ENCODE measurements at places on chromosomes 5 and 9.

GRCh38 chr9:96779089-96779488, 1.2 kb upstream of the ZNF510 start:
- DNase-seq = no peak

DNA sequence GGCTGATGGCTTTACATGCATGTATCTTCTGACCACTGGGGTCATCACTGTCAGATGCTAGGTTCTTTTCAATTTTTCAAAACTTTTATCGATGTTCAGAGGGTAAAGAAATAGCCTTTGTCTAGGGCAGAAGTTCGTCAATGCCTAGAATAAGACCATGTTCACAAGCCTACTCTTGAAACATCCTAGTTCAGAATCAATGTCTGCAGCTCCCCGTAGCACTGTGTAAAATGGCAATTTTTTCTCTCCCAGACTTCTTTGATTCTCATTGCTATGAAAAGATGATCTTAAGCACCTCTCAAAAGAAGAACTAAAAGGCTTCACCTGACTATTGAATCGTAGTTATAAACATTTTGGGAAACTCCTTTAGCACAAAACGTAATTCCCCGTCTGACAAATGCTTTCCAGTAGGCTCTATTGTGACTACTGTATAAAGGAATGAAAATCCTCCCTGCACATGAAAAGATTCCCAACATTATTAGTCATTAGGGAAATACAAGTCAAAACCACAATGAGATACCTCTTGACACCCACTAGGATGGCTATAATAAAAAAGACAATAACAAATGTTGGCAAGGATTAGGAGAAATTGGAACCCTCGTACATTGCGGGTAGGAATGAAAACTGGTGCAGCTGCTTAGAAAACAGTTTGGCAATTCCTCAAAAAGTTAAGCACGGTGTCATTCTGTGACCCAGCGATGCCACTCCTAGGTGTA, 263.5 kb downstream of the ARHGAP26 start:
- no peak for DNase-seq

DNA sequence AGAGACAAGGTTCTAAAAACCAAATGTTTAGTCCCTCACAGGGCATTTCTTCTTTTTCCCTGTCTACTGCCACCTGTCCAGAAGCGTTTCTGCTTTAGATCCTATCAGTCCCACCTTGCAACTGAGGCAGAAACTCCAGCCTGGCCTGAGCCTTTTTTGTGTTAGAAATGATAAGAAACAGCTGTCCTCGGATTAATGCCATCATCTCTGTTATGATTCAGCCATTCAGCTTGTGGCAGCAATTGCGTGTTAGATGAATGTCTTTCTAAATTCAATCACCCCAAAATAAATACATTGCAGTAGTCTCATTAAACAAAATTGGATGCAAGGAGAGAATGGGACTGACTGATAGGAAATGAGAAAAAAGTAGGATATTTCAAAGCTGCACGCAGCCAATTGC, 28.3 kb upstream of the FRMPD1 start:
- no peak for DNase-seq

DNA sequence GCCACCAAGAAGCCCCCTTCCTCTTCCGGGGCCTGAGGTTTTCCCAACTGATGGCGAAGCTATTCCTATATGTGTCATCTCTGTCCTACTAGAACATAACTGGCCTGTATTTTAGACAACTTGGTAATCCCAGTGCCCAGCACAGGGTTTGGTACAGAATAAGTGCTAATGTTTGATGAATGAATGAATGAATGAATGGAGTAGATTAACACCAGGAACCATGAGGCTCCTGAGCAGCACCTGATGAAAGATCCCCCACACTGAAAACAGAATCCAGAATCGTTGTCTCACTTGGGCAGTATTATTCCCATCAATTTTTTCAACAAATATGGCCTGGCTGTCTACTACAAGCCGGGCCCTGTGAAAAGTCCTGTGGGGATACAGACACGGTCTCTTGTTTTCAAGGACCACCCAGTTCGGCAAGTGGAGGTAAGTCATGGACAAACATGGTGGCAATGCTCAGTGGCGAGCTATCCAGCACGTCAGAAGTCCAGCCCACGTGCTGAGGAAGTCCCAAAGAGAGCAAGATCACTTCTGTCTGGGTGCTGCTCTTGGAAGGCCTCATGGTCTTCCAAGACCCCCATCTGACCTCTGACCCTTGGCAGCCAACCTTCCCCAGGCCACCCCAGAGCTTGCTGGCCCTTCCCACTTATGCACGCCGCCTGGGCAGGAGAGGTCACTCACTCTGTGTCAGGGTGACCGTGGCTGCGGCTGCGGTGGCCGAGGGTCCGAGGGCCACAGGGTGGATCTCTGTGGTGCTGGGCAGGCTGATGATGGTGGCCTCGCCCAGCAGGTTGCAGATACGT, 1.0 kb downstream of the NAIF1 start:
- DNase-seq = no peak

DNA sequence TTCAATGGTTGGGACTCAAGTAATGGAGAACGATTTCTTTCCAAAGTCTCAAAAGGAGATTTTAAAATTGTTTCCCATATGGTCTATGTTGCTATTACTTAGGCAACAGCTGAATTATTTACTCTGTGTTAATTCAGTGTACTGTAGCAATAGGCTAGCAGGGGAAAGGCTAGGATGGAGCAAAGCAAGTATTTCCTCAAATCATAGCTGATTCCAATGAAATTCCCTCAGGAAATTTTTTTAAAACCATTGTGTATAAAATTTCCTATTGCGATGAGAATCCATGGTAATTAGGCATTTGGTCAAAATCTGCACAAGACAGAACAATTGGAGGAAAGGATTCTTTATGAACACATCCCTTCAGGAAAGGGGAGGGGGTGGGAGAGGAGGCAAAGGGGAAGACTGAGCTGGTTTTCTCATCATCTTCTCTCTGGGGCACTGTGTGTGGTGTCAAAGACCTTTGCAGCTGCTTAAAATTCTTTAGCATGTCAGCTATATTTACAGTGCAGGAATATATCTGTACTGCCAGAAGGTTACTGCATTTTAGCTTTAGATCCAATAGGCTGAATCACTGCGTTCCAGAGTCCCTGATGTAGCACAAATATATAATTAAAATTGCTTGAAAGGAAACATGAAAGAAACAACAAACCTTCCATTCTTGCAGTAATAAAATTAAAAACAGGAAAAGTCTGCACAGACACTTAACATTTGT, 95.3 kb downstream of the ZNF608 start:
- DNase-seq = no peak

DNA sequence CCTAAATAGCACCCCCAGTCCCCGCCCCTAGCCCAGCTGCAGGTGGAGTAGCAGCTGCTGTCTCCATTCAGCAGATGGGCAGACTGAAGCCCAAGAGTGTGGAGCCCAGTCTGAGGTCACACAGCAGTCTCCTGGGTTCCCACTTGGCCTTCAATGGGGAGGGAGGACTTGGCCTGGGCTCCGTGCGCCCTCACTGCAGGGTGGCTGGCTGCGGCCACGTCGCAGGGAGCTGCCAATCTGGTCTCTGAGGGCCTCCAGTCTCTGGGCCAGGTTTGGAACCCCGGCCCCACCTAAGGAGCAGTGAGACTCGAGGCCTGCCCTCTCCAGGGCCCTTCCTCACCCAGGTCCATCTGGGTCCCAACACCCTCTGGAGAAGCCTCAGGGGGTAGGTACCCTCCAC, 7.4 kb downstream of the KIF12 start:
- DNase-seq = no peak

GRCh38 chr9:107188376-107188775, 94.7 kb upstream of the RAD23B start:
- DNase-seq = no peak

DNA sequence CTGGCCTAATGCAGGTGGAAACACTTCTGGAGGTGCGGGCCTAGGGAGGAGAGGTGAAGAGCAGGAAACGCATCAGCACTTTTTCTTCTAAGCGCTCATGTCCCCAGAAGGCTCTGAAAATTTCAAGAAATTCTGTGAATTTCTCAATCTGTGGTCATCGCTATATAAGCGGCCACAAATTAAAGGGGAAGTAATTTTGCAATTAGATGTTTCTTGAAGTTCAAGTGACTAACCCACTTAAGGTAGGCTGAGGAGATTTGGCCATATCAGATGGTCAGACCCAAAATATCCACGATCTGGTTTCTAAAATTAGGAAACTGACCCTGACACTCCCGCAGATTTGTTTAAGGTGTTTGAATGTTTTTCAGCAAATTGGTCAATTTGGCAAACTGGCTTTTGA, 16.6 kb upstream of the HMGCR start:
- no peak for DNase-seq

DNA sequence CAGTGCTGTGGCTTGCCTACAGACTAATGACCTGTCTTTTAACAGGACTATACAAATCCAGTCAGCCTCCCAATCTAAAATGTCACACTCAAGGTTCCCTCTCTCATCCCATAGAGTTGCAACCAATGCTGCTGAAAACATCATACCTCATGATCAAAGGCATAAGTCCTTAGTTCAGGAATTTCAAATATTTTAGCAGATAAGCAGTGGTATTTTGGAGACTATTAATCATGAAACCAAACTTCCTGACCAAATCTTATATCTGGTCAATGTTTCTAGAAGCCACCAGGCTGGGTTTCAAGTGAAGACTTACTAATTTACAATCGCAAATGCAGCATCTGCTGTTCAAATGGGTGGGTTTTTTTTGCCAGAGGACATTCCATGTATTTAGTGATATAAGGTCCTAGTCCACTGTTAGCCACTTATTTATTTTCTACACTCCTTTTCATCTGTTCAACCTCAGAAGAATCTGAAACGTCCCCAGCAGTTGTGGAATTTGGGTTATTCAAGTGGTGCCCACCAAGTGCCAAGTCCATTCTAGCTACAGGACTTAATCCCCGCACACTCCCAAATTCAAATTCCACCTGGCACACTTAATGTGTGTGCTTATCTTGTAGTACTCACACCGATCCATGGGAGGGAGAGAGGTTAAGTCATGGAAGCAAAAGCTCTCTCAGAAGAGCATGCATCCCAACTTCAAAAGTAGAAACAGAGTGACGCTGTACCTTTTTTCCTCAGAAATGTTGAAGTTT, 5.8 kb downstream of the TAS2R1 start:
- no peak for DNase-seq

DNA sequence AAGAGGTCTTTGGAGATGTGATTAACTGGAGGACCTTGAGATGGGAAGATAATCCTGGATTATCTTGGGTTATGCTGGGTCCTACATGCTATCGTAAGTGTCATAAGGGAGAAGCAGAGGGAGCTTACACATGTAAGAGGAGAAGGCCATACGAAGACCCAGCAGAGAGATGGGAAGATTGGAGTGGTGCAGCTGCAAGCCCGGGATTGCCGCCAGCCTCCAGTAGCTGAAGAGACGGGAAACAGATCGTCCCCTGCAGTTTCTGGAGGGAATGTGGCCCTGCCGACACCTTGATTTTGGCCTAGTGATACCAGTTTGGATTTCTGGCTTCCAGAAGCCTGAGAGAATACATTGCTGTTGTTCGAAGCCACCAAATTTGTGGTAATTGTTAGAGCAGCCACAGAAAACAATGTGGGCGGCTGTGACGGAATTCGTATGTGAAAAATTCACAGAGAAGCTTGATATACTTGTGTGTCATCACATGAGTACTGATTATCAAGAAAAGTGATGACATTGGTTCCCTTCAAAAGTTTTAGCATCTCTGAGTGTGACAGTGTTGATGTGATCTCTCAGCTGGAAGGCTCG, 86.9 kb downstream of the CYFIP2 start:
- no peak for DNase-seq

GRCh38 chr9:107665057-107665456, 175.5 kb upstream of the KLF4 start:
- no peak for DNase-seq

DNA sequence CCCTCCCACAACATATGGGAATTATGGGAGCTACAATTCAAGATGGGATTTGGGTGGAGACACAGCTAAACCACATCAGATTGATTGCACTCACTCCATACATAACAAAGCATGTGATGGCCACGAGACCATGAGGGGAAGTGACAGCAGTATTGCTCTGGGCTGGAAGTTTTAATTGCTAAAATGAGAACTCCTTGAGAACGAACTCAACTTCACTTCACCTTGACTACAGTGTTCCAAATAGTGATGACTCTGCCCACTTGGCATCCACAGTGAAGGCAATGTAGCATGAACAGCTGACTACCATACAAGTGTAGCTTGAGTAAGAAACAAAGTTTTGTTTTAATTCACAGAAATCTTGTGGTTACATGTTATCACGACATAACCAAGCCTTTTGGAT, 739 bp upstream of the SPINK7 start:
- DNase-seq = no peak

GRCh38 chr5:1702318-1702717, 97.3 kb downstream of the MRPL36 start:
- no peak for DNase-seq

DNA sequence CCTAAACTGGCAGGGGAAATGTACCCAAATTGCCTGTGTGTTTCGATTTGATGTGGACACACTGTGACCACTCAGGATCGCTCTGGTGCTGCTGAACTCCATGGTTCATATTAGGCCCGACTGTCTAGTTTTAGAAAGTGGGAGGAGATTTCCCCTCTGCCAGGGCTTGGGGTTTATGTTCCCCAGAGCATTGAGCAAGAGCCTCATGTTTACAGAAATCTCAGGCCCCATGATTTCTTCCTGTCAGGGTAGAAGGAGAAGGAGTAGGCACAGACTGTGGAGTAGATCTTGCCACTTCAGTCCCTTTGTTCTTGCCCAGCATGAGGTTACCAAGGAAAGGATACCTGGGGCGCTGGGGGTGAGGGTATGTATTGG, 40.8 kb upstream of the GLRX start:
- DNase-seq = no peak

DNA sequence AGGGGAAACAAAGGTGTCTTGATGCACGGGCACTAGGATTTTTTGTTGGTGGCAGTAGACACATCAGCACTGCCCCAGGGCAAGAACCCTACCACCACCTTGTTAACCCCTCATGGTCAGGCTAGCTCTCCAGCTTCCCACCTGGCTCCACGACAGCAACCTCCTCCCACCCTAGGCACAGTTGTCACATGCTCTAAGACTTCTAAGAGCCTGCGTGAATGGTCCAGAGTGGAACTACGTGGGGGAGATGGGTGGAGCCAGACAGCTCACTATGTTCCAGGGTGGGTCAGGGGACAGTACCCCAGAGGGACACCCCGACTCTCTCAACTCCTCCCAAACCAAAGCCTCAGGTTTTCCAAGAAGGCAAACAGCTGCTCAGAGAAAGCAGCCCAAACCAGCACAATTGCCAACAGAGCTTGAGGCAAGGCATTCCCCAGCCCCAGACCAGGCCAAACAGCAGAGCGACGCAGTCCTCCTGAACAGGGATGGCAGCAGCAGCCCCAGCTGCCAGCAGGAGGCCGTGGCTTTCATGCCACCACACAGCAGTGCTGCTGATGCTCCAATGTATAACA, 78.0 kb downstream of the NRG2 start:
- DNase-seq = no peak

GRCh38 chr5:140637371-140638100, 1.7 kb upstream of the TMCO6 start:
- no peak for DNase-seq
